Left cardiac atrium (tissue), 4 donors: ENCODE measurements at places on chromosomes 2 and 18. TPM values are rescaled to one million over a fixed set of nuclear protein-coding genes. Genes with fewer than 3 reads are reported as not detected.

HSBP1L1 gene
- total RNA-seq = 9.4 TPM

GPD2 gene
- 15.7 TPM for total RNA-seq

PGAP1 gene
- total RNA-seq = 7.9 TPM

EFHD1 gene
- total RNA-seq = 19.3 TPM

NFATC1 gene
- total RNA-seq = 17.1 TPM

POLR1B gene
- total RNA-seq = 16.0 TPM

EPC2 gene
- total RNA-seq = 19.1 TPM

SATB2 gene
- 2.4 TPM for total RNA-seq

DNAJC5G gene
- total RNA-seq = 0.71 TPM

LIMS4 gene
- total RNA-seq = 4.0 TPM
